ENCODE measurements at places on chromosomes 4 and X. TPM values are rescaled to one million over a fixed set of nuclear protein-coding genes. Genes with fewer than 3 reads are reported as not detected.

TIMM17B gene
- 46.3 TPM for total RNA-seq

SHISA3 gene
- 0.18 TPM for total RNA-seq

GSX2 gene
- total RNA-seq = not detected

LDB2 gene
- not detected for total RNA-seq

TREX2 gene
- 2.3 TPM for total RNA-seq

USP11 gene
- total RNA-seq = 22.4 TPM

SYP gene
- 1.3 TPM for total RNA-seq

Data from T-helper 2 cell treated with Interferon-gamma antibody and Interleukin-4, amounts not matched to agents 100 ng/mL and 5 ng/mL, for 36 hours (primary cell).